ENCODE measurements at places on chromosomes 6 and 20.

GRCh38 chr6:44072452-44072958, 54.7 kb downstream of the MRPL14 start:
- no peak for DNase-seq

- no peak for DNase-seq
Observed at GRCh38 chr6:168177103-168177891, 98.3 kb upstream of the FRMD1 start.

DNA sequence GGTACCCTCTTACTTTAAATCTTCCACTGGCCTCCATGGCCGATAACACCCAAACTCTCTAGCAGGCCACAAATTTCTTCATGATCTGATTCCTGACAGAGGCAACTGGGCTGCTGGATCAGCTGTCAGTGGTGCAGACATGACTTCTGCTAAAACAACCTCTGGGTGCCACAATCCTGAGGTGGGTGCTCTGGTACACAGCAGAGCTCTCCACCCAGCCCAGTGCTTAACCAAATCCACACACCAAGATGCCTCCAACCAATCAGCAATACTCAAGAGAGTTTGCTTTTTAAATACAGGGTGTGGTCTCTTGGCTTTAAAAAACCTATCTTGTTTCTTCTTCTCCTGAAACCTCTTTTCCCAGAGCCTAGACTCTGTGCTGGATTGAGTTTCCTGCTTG, 126.6 kb upstream of the SPACA1 start:
- no peak for DNase-seq

GRCh38 chr6:45478240-45478639, 100.5 kb upstream of the SUPT3H start:
- DNase-seq, result no peak

GRCh38 chr6:57435475-57436160, 118.2 kb downstream of the PRIM2 start:
- no peak for DNase-seq

GRCh38 chr6:125888989-125889656, 67.4 kb upstream of the HINT3 start:
- no peak for DNase-seq

DNA sequence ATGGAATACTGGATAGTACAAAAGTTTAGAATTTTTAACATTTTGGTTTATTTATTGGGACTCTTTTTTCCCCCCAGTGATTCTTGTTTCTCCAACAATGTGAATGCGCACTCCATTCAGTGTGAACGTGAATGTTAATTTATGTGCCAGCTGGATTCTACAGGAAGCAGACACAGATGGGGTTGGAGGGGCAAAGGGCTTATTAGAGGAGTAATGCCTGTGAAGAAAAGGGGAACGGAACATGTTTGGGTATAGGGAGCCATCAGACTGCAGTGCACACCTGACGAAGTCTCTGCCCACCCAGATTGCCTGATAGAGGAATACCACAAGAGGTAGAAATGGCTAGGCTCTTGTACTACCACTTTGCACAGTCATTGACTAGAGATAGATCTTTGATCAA, 48.2 kb downstream of the PTPRA start:
- no peak for DNase-seq

DNA sequence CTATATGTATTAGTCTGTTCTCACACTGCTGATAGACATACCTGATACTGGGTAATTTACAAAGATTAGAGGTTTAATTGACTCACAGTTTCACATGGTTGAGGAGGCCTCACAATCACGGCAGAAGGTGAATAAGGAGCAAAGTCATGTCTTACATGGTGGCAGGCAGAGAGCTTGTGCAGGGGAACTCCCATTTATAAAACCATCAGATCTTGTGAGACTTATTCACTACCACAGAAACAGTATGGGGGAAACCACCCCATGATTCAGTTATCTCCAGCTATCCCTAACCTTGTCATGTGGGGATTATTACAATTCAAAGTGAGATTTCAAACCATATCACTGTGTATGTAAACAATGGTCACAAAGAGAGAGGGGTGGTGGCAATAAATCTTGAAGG, 6.6 kb downstream of the CST8 start:
- DNase-seq, result no peak

DNA sequence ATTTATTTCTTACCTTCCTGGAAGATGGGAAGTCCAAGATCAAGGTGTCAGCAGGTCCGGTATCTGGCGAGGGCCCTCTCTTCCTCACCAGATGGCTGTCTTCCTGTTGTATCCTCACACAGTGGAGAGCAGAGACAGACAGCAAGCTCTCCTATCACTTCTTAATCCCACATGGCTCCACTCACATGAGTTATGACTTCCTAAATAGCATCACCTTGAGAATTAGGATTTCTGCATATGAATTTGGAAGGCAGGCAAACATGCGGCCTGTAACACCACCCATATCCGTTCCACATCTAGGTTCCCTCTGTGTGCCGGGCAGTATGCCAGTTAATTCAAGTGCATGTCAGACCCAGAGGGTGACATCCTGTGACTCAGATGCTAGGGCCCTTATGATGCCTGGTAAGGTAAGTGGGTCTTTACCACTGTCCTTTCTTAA, 2.1 kb downstream of the RAET1E start:
- DNase-seq, result no peak

DNA sequence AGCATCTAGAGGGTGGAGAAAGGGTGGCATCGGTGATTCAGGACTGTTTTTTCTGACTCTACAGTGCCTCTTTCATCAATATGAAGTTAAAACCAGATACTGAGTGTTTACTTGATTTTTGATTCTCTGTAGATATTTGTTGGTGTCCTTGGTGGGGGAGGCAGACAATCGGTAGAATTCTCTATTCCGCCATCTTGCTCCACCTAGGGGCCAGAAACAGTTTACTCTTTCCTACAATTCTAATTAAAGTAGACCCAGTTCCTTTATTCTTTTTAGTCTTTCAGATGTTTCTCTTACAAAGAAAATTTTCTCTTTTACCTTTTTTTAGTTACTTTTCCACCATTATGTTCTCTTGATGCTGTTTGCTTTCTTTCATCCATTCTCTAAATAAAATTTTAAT, 162.1 kb upstream of the RAB32 start:
- DNase-seq, result no peak
